ENCODE measurements at places on chromosomes 5 and 9.

- DNase-seq: peak; percentile 88
Measured at GRCh38 chr9:132114102-132114707, 34.5 kb upstream of the MED27 start.

- no peak for DNase-seq
Measured at GRCh38 chr5:35618304-35618636, 607 bp downstream of the SPEF2 start.

GRCh38 chr5:146877783-146878475 is 628 bp downstream of the PPP2R2B start:
- DNase-seq: peak; percentile 49

DNA sequence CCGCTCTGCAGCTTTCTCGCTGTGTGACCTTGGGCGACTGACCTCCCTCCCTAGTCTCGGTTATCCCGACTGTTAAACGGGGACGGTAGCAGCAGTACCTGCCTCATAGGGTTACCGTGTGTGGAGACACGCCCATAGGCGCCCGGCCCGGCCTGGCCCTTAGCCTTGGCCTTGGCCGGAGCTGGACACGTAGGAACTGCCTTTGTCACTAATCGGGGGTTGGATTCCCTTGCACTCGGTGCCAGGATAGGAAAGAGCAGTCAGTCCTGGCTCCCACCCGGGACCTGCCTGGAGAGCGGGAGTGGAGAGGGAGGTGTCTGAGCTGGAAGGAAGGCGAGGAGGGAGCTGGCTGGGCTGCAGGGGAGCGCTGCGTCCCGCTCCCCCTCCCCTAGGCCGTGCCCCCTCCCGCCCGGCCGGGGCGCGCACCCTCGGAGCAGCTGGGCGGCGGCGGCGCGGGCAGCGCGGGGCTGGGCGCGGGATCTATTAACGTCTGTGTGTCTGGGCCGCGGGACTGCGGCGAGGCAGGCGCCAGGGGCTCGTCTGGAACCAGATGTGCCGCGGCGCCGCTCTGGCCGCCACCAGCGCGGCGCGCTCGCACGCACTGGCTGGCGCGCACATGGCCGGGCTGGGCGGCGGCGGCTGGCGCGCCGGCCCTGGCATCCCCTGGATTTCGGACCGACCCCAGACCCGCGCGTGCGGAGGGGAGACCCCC is 31.7 kb downstream of the PRRX2 start:
- peak; percentile 57 for DNase-seq

DNA sequence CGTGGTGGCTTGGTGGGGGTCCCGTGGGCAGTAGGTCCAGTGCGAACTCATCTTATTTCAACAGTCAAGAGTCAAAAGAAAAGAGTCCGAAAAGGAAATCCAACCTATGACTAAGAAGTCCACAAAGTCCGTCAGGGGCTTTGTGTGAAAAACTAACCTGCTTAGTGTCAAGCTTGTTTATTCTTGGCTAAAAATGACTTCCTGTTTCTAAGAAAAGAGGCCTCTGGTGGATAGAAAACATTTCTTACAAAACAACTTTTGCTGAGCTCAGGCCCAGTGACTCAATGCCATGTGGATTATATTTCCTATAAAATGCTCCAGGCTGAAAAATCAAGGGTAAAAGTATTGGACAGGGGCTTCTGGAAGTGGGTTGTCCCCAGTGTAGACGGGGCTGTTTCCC is 105.9 kb downstream of the GADD45G start:
- DNase-seq: no peak

DNA sequence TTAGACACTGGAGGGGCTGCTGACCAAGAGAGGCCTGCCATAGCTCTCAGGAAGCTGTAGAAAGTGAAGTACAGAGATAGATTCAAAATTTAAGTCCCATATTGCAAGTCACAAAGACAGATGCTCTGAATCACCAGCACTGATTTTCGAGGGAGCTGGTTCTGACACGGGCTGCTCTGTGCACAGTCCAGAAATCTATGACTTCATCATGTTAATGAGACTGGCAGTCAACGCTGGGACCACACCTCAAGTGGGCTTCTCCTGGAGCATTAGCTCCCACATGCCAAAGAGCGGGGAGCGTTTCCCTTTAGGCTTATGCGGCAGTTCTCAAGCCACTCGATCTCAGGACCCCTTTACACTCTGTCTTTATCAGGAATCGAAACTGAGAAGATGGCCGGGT is 34.2 kb upstream of the FAT2 start:
- no peak for DNase-seq

- no peak for DNase-seq
Measured at GRCh38 chr9:109488791-109489492, 9.2 kb downstream of the PTPN3 start.

DNA sequence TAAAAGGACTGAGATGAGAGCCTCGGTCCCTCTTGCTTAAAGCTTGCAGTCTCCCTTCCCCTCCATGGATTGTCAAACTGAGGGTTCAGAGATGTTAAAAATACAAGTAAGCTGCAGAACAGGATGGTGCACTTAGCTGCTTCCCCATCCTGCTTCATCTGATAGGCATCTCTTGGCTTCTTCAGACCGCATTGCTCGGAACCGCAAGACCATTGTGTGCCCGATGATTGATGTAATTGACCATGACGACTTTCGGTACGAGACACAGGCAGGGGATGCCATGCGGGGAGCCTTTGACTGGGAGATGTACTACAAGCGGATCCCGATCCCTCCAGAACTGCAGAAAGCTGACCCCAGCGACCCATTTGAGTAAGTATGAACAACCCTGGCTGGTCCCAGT is 65.5 kb upstream of the SAP30L start:
- DNase-seq: no peak
